ENCODE measurements at places on chromosomes 16 and 17. TPM values are rescaled to one million over a fixed set of nuclear protein-coding genes. Genes with fewer than 3 reads are reported as not detected.

The STH gene
- not detected for total RNA-seq

The ASGR2 gene
- total RNA-seq: not detected

The TLCD2 gene
- 1.8 TPM for total RNA-seq

The ABCC12 gene
- not detected for total RNA-seq

The DBNDD1 gene
- 10.4 TPM for total RNA-seq

- DNase-seq: no peak
Observed at GRCh38 chr16:11084876-11085485, 140.6 kb downstream of the CLEC16A start.

DNA sequence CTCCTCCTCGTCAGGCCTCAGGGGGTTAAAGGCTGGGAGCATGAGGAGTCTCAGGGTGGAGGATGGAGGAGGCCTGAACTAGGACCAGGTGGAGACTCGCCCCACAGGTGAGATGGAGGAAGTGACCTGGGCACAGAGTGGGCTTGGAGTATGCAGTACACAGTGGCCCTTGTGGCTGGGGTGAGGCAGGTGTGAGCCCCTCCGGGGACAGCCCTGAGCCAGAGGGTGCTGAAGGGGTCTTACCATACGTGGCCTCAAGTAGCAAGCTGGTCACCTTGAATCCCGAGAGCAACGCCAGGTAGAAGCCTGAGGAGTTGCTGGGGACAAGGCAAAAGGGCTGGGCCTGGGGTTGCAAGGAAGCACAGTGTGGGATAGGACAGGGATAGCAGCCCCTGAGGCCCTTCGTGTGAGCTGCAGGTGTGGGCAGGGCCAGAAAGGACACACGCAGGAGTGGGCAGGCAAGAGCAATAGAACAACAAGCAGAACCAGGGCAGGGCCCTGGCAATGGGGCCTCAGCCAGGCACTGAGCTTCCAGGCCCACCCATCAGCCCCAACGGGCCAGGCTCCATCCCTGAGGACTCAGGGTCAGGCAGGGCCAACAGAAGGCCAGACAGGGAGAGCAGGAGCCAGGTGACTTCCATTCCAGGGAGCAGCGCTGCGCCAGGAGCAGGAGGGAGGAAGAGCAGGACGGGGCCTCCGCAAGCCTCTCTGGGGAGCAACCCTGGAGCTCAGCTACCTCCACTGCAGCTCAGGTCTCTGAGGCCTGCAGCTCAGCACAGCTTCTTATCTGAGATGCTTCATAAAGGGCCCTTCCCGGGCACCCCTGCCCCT, 64.2 kb upstream of the TNRC6C start:
- no peak for DNase-seq

DNA sequence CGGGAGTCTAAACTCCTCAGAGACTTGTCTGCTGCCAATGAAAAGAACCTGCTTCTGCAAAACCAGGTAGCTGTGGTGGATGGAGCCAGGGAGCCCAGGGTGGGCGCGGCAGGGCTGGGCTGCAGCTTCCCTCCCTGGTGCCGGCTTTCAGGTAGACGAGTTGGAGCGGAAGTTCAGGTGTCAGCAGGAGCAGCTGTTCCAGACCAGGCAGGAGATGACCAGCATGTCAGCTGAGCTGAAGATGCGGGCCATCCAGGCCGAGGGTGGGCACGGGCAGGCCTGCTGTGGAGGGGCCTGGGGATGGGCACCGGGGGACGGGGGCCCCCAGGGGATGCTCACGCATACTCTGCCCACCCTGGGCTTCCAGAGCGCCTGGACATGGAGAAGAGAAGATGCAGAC, 3.2 kb upstream of the RAC3 start:
- no peak for DNase-seq

DNA sequence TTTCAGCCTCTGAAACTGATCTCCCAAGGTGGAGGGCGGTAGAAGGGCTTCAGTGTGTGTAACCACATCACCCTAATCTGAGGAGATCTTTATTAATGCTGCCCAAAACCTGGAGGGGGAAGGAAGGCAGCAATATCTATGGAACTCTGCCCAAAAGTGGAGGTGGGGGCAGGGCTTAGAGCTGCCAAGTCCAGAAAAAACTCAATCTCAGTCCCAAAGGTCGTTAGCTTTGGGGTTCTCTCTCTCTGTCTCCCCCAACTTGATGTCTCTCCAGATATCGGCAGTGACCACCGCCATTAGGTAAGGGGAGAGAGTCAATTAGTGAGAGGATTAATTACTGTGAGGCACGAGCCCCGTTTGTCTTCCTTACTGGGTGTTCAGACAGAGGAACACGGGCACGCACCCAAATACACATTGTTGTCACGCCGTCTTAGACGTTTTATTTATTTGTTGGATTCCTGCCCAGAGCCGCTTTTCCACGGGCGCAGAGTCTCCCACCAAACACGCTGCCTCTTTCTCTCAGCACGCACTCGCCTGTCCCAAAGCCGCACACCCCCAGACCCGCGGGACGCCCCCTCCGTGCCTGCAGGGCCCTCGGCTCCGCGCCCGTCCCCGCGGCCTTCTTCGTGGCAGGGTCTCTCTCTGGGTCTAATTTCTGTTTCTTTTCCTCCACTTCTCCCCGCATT, 5.4 kb upstream of the LHX1 start:
- no peak for DNase-seq

GRCh38 chr16:13909872-13910303, 10.1 kb upstream of the ERCC4 start:
- no peak for DNase-seq

DNA sequence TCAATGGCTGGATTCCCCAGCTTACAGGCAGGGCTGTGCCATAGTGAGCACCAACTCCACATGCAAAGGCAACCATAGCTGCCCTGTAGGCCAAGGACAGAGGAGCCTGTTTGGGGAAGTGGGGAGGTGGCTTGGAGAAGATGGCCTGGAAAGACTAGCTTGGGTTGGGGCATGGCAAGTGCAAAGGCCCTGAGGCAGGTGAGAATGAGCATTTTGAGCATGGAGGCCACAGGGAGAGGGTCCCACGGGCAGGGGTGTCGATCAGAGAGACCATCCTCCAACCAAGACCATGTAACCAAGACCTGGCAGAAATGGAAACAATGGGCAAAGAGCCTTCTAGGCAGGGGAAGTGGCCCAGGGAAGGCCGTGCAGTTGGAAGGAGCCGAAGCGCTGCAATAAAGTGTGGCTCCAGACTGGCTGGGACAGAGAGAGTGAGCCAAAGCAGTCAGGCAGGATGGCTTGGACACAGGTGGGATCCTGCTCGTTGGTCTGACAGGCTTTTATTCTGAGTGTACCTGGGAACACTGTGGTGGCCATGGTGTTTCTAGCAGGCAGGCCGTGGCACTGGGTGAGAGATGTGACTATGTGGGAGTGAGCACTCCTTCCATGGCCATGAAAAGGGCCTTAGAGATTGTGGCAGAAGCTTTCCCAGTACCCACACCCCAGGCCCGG, 24.8 kb upstream of the MPRIP start:
- DNase-seq: no peak

DNA sequence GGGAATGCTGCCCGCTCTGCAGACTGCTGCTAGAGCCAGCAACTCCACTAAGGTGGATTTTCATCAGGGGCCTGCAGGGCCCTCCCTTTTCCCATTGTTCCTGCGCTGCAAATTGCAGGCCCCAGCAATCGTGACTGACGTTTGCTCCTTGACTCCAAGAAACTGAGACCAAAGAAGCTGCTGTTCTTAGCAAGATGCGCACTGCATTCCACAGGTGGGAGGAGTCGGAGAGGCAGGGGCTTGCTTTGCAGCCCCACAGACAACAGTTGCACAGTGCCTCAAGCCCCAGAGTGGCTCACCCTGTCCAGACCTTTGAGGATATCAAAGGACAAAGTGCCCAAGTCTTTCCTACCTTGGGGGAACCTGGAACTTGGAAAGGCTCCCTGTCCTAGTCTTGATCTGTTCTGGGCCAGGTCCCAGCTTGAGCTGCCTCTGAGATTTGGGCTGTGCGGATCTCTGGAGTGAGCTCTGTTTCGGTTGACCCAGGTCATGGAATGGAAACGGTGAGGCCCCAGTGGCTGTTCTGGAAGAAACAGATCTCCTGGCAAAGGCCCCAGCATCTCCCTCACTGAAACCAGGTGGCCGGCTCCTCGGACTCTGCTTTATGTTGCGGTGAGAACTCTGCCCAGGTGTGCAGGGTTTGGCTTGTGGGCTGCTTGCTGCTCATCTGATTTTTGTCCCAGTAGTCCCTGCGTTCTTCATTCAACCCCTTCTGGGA, 24.9 kb downstream of the PLCD3 start:
- no peak for DNase-seq

DNA sequence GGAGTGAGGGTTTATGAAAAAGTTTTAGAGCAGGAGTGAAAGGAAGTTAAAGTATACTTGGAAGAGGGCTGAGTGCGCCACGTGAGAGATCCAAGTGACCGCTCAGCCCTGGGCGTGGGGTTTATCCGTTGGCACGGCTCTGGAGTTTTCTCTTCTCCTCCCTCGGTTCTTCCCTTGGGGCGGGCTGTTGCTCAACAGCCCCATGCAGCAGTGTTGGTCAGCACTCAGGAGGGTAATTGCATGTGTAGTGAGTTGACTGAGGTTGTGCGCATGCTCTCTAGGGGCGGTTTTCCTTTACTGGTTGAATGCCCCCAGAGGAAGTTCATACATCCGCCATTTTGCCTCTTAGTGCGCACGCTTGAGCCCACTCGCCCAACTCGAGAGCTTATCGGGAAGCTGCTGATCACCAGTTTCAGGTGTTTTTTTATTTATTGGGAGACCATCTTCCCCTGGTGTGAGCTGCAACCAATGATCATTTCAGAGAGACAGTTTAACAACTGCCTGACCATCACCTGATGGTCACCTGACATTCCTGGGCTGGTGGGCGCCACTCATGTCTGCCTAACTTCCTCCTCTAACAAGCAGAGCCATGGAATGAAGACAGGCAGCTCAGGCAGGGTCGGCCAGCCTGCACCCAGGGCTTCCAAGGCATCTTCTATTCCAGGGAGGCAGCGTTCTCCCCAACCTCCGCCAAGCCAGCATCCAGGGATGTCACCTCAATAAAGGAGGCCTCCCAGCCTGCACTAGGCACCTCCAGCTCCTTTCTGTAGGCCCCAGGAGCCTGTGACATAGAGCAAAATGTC, 41.3 kb upstream of the DNAH17 start:
- DNase-seq: no peak

DNA sequence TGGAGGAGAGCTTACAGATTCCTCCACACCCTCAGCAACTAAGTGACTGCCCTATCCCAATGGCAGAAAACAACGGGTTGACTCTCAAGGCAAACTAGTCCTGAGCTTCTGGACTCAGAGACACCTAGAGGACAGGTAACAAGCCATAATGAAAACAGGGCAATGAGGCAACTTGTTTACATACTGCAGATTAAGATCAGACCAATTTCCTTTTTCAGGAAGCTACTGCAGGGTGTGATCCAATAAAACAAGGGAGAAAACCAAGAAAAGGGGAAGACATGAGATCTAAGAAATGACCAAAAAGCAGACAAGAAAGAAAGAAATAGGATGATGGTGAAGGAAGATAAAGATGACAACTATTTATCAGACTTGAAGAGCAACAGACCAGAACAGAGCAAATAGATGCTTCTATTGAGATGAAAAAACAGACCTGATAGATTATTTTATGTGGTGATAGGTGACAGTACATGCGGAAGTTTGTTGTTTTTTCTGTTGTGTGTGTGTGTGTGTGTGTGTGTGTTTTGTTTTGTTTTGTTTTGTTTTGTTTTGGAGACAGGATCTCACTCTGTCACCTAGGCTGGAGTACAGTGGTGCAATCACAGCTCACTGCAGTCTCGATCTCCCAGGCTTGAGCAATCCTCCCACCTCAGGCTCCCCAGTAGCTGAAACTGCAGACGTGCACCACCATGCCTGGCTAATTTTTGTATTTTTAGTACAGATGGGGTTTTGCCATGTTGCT, 120.7 kb downstream of the GAS7 start:
- no peak for DNase-seq

DNA sequence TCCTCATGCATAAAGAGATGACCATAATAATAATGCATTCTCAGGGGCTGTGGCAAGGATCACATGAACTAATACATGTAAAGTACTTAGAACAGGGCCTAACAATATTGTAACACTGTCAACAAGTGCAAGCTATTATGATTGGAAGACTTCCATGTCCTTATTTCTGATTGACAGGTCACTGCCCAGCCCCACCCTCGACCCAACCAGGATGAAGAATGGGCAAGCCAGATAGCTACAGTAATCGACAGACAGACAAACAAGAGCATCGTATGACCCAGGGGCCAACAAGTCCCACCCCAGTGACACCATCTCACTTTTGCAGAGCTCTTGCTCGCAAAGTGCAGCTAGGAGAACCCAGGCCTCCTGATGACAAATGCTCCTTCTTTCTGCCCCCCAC, 14.6 kb upstream of the MMP2 start:
- no peak for DNase-seq

DNA sequence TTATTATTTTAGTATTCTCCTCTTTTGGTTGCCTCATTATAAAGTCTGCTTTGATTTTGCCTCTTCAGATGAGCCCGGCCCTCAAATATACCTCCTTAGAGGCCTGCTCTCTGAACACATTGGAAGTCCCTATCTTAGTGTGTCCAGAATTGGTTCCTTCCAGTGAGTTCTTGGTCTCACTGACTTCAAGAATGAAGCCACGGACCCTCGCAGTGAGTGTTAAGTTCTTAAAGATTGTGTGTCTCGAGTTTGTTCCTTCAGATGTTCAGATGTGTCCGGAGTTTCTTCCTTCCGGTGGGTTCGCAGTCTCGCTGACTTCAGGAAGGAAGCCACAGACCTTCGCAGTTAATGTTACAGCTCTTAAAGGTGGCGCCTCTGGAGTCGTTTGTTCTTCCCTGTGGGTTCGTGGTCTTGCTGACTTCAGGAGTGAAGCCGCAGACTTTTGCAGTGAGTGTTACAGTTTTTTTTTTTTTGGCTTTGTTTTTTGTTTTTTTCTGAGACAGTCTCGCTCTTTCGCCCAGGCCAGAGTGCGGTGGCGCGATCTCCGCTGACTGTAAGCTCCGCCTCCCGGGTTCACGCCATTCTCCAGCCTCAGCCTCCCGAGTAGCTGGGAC, 45.8 kb upstream of the NOS2 start:
- DNase-seq: no peak

DNA sequence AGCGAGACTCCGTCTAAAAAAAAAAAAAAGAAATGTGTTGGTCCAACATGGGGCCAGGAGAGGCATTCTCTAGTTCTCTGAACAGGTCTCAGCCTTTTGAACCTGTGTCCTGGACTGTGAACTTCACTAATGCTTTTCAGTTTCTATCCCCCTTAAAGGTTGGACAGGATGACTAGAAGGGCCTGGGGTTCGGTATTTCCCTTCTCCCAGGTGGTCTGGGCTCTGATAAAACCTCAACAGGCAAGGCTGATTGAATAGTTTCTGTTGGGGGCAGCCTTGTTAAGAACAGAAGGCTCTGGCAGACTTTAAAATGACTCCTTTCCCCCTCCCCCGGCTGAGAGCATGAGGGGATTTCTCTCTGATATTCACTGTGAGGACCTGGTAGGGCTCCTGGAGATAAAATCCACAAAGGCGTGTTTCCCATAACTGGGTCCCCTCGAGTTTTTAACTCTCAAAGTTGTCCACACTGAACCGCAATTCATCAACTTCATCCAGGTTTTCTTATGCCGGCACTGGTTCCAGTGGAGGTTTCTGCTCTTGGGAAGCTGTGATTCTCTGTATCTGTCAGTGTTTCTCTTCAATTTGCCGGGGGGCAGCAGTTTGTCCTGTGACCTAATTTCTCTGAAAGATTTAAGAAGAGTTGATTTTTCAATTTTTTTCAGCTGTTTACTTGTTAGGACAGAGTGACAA, 91.3 kb downstream of the METRNL start:
- DNase-seq: no peak

GRCh38 chr17:41959336-41960095, 7.1 kb upstream of the CNP start:
- peak; percentile 74 for DNase-seq
